ENCODE measurements at places on chromosomes 16 and 17.

DNA sequence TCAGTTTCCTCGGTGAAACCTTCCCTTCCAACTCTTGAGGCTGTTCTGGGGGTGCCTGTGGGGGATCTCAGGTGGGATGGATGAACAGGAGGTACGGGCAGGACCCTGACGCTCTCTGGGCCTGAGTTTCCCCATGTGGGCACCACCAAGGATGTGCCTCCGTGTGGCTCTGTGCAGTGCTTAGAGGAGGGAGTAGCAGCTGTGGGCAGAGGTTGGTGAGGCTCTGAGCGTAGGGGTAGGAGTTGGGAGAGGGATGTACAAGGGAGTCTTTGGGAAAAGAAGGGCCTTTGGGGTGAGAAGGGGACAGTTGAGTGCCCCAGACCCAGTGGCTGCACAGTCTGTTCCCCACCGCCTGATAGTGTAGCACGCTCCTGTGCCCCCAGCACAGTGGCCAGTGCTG is 59.1 kb downstream of the SNX20 start:
- DNase-seq, result no peak

GRCh38 chr16:27223226-27223610 is 19.9 kb downstream of the KDM8 start:
- no peak for DNase-seq

DNA sequence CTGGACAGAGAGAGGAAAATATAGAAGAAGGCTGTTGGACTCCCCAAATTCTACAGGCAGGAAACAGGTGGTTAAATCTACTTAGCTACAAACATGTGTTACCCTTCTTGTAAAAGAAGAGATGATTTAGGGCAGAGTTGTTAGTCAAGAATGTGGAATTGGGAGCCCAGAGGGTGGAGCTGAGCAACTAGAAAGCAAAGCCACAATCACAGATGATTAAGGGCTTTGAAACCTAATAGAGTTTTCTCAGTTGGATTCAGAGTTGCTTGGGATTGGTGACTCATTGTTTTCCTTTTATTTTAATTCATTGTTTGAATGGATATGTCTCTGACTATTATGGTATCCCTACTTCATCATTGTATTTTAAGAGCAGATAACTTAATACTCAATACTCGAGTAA is 6.2 kb downstream of the ACSM5 start:
- no peak for DNase-seq

DNA sequence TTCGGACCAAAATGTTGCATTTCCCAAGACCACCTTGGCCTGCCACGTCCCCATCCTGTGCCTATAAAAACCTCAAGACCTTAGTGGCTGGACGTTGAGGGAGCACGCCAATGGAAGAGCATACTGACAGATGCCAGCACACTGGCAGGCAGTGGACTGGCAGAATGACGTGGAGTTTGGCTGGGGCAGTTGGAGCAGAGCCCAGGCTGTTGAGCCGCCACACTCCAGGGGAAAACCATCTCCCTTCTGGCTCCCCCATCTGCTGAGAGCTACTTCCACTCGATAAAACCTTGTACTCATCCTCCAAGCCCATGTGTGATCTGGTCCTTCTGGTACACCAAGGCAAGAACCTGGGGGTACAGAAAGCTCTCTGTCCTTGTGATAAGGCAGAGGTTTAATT is 494.1 kb downstream of the CDH11 start:
- DNase-seq, result no peak

GRCh38 chr17:29546830-29547229 is 20.0 kb downstream of the ABHD15 start:
- DNase-seq, result no peak

GRCh38 chr16:77171745-77172635 is 19.0 kb upstream of the MON1B start:
- no peak for DNase-seq

DNA sequence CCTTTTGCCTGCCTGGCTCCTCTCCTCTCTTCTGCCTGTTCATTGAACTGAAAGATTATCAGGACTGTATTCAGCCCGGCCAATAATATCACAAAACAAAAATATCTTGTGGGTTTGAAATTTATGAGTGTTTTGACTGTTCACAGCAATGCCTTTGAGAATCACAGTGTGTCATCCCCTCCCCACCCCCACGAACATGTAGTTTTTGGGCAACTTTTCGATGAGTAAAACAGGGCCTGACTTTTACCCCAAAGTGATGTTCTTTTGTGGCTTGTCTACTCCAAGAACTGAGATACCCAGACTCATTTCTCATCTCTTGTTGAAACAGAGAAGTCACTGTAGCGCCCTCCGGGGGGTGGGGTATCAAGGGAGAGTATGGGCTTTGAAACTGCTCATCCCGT is 675.7 kb downstream of the WWOX start:
- DNase-seq, result peak; percentile 81

DNA sequence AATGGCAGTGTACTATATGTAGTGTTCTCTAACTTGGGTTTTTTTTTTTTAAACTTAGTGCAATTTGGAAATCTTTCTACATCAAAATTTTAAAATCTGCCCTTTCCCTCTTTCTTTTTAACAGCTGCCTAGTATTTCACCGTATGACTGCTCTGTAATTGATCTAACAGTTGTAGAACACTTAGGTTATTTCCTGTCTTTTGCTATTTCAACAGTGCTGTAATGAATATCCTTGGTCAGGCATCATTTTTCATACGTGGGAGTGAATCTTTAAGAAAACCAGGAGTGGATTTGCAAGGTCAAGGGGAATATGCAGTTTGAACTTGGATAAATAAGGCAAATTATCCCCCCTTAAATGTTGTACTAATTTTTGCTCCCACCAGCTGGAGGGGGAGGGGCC is 3.8 kb downstream of the NLRC5 start:
- no peak for DNase-seq

- DNase-seq, result no peak
Measured at GRCh38 chr16:54098247-54098646, 188.3 kb downstream of the IRX3 start.

DNA sequence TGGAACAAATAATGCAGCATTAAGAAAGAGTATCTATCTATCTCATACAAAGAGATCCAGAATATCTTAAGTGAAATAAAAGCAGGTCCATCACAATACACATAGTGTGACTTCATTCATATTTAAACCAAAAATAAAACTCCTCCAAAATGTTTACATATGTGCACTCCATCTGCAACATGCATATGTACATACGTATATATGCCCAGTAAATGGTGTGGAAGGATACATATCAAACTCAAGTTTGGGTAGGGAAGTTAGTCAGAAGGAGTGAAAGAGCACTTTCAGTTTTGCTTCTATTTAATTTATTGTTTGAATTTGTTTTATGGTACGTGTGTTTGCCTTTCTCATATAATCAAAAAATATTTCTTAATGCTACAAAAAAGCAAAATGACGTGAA is 12.0 kb upstream of the ADAT1 start:
- DNase-seq, result no peak

DNA sequence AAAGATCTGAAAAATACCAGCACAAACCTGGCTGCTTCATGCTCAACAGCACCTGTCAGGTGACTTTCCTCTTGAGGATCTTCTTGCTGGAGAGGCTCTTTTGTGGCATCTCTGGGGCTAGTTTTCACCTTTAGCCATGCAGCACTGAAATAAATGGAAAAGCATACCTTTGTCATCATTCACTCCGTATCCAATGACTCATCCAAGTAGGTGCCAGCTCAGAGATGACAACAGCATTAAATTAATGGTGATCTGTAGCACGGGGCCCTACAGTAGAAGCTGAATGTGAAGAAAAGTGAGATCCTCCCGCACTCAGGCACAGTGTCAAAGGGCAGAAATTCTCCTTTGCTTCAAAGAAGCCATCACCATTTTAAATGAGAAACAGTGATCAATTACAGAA is 32.2 kb downstream of the KIAA0753 start:
- DNase-seq, result no peak

DNA sequence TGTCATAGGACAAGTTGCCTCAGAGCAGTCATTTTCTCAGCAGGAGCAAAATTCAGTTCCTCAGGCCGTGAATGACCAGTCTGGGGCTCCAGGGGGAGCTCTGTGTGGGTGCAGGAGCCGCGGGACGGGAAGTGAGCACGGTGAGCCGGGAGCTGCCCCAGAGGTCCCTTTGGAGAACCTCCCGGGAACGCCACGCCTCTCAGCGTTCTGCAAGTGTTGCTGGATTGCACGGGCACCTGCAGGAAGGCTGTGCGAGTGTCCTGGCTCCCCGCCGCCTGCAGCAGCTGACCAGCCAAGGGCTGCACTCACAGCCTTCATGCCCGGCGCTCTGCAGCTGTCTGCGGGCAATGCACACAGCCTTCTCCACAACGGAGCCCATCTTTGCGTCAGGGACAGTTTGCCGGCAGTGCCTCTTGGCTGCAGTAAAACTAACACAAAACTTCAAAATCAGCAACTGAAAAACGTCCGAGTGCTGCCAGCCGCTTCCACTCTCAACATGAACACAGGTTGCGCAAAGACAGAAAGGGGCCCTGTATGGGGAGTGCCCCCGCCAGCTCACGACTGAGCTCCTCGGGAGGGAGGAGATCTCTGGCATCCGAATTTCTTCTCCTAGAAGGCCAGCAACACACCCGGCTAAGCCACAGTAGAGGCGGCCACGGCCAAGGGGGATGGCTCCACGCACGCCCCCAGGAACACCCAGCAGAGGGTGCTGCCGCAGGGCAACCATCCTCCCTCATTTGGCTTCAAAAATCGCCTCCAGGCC is 16.0 kb downstream of the NDUFAF8 start:
- no peak for DNase-seq

DNA sequence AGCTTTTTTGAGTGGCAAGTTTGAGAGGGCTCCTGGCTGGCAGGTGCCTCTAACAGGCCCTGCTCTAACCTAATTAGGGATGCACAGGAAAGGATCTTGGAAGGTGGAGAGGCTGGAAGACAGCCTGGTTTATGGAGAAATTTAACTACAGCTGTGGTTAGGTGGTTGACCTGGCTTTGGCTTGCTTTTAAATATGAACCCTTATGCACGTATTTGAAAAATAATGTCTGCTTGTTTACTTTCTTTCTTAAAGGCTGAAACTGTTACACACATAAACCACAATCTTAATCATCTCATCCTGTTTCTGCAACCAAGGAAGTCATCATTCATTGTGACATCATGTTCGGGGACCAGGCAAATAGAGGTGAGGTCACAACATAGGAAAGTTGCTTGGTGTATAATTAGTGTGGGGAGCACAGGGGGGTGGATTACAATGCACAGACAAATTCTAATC is 23.1 kb upstream of the DHRS13 start:
- no peak for DNase-seq

DNA sequence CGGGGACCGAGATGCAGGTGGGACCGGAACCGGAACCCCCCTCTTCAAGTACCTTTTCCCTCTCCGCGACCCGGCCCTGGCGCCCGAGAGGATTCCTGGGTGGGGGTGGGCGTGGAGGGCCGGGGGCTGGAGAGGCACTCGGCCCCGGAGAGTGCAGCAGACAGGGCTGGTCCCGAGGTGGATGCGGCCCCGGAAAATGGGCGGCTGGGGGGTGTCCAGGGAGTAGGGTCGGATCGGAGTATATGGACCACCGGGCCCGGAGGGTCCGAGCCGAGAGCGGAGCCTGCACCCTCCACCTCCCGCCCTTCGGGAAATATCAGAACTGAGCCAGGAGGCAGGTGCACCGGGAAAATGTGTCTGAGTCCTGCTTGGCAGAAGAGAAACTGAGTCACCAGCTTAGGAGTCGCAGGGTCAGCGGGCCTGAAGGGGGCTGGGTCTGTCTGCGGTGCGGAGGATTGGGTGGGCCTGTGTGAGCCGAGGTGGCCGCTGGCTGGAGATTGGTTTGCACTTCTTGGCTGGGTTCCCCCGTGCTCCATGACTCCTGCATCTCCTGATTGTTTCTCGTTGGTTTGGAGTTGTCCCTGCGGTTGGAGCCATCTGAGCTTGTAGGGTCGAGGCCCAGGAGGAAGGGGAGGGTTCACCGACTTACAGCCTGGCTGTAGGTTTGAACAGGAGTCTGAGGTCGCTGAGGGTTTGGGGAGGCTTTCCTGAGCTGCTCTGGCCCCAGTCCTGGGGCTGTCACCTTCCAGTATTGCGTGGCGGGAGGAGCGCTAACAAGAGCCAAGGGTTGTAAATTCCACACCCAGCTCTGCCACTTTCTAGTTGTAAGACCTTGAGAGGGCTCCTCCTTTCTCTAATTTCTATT is 518 bp downstream of the SH2B1 start:
- DNase-seq, result no peak

GRCh38 chr17:61144617-61145564 is 254.8 kb upstream of the TBX2 start:
- DNase-seq, result no peak

GRCh38 chr17:67575325-67575724 is 142.4 kb upstream of the NOL11 start:
- no peak for DNase-seq

GRCh38 chr16:84380405-84380804 is 12.1 kb downstream of the ATP2C2 start:
- DNase-seq, result no peak

GRCh38 chr17:39236450-39236927 is 10.7 kb upstream of the STAC2 start:
- no peak for DNase-seq

DNA sequence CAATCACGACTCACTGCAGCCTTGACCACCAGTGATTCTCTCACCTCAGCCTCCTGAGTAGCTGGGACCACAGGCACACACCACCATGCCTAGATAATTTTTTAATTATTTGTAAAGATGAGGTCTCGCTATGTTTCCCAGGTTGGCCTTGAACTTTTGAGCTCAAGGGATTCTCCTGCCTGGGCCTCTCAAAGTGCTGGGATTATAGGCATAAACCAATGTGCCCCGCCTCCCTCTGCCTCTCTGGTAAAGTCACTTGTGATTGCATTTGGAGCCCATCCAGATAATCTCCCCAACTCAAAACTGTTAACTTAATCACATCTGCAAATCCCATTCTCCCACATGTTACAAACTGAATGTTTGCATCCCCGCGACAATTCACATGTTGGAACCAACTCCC is 11.8 kb upstream of the PECAM1 start:
- DNase-seq, result no peak

- peak; percentile 50 for DNase-seq
Measured at GRCh38 chr17:72556944-72557826, 436.4 kb downstream of the SOX9 start.

- no peak for DNase-seq
Measured at GRCh38 chr17:81909231-81909630, 2.0 kb downstream of the PCYT2 start.

GRCh38 chr17:82587234-82588086 is 60.8 kb downstream of the WDR45B start:
- DNase-seq, result no peak

DNA sequence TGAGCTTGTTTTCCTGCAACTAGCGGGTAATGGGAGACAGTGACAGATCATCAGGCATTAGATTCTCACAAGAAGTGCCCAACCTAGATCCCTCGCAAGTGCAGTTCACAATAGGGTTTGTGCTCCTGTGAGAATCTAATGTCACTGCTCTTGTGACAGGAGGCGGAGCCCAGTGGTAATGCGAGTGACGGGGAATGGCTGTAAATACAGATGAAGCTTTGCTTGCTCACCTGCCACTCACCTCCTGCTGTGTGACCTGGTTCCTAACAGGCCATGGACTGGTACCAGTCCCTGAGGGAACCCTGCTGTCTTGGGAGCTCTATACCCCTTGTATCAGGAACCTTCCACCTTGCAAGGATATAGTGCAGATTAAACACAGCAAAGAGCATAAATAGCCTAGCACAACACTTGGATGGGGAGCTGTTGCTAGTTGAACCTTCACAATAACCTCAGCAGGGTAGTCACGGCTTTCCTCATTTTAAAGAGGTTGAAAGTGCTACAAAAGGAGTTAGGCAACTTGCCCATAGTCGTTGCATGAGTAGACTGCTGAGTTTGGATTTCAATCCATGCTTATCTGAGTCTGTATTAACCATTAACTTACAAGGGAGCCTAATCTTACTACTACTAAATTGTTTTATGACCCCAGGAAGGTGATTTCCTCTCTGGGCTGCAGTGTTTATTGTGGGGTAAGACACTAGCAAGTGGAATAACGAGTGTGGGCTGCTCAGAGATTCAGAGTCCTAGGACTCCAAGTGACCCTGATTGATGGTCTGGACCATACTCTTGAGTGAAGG is 156.6 kb upstream of the ZFHX3 start:
- no peak for DNase-seq
